Naive thymus-derived CD4-positive, alpha-beta T cell (primary cell): ENCODE measurements at places on chromosomes 5 and 9. TPM values are rescaled to one million over a fixed set of nuclear protein-coding genes. Genes with fewer than 3 reads are reported as not detected.

Gene TAF11L5
- not detected for total RNA-seq

Gene ORM2
- total RNA-seq, result not detected

Gene ARID3C
- total RNA-seq, result not detected

Gene C9orf152
- not detected for total RNA-seq

DNA sequence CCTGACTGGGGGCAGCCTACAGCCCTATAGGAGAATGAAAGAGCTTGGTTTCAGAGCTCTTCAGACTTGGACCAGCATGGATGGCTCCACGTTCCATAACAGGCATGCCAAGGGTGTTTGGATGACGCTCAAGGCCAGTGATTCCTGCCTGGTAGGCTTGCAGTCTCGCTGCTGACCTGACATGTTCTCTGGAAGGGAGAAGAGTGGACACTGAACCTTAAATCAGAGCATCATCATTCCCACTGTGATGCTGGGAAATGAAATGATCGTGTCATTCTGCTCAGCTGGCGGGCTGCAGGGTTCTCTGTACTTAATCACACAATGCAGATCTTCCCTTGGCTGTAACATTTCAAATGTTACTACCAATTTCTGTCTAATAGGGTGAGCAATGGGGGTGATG is 57.0 kb downstream of the CFAP90 start:
- no peaks in the 10 kb centered on the region for H3K36me3 ChIP-seq
- H3K4me1 ChIP-seq, result no peaks in the 10 kb centered on the region
- no peak overlapping the region for H3K27ac ChIP-seq

DNA sequence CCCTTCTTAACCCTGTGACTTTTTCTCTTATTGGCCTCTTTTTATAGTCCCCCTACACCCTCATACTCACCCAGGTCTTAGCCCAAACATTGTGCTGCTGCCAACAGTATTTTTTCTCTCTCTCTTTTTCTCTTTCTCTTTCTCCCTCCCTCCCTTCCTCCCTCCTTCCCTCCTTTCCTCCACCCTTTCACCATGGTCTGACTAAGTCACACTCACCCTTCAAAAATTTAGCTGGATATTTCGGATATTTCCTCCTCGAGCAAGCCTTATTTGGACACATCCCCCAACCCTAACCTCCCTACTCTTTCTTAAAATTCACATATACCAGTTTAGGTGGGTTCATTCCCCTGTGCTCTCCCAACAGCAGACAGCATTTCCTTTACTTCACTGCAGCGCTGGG is 64.7 kb downstream of the FGF1 start:
- DNase-seq, result no peak
- no peaks in the 10 kb centered on the region for H3K36me3 ChIP-seq

DNA sequence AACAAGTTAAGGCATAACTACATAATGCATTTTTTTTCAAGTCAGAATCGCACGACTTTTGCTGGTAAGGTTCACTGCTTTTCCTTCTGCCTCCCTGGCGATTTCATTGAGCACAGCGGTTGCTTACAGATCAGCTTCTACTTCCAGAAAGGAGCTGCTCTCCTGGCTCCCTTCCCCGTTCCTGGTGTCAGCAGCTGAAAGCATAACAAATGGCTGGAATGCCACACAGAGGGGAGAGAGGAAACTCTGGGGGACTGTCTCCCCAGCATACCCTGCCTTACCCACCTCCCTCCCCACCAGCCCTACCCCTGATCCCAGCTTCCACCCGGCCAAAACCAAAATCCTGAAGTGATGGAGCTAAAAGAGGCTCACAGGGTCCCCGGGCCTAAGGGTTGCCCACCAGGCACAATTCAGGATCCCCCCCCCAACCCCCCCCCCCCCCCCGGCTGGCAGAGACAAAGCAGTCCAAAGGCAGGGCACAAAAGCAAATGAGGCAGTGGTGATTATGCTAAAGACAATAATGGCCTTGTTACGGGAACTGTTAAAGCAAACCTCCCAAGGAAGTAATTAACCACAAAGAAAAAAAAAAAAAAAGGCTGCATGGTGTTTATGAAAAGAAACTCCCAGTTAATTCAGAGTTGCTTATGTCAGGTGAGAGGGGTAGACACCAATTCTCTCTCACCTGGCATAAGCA is 126.1 kb upstream of the WWC1 start:
- no peak overlapping the region for H3K4me3 ChIP-seq
- H3K27me3 ChIP-seq, result no peaks in the 10 kb centered on the region
- H3K36me3 ChIP-seq, result no peaks in the 10 kb centered on the region
- no peak for DNase-seq
- no peak overlapping the region for H3K27ac ChIP-seq

DNA sequence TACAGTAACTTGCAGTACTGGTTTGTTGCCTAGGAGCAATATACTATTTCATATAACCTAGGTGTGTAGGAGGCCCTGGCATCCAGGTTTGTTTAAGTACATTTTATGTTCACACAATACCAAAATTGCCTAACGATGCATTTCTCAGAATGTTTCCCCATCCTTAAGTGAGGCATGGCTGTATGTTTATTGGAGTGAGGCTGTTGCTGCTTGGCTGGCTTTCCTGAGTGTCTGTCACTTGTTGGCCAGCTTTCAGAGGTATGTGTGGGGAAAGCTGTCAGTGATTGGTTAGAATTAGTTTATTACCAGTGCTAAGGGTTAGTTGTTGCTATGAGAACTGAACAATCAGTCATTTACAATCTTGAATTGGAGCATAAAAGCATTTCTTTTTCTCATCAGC is 154.1 kb upstream of the CDH12 start:
- H3K36me3 ChIP-seq, result no peaks in the 10 kb centered on the region
- no peak overlapping the region for H3K27ac ChIP-seq
- H3K27me3 ChIP-seq, result no peaks in the 10 kb centered on the region
- H3K4me1 ChIP-seq, result no peaks in the 10 kb centered on the region

DNA sequence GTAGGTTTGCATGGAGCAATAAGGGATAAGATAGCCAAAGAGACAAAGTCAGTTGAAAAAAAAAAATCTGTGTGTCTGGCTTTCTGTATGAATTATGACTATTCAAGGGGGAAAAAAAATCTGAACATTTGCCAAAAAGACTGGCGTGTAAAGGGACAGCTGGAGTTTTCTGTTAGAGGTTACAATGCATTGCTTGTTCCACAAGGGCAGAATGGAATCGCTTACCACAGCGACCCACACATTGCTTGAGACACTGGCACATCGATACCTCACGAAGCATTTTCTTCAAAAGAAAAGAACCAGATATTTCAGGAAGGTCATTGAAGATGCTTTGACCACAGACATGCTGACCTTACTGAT is 327.8 kb downstream of the TMEM167A start:
- no peaks in the 10 kb centered on the region for H3K27me3 ChIP-seq
- no peak overlapping the region for H3K4me3 ChIP-seq
- H3K4me1 ChIP-seq, result peaks cover 17% of the 10 kb centered on the region
- no peak for DNase-seq
- H3K36me3 ChIP-seq, result no peaks in the 10 kb centered on the region

- no peaks in the 10 kb centered on the region for H3K4me1 ChIP-seq
- H3K27me3 ChIP-seq, result no peaks in the 10 kb centered on the region
- no peak for DNase-seq
- H3K36me3 ChIP-seq, result no peaks in the 10 kb centered on the region
These were observed 473.0 kb downstream of the TLR4 start for GRCh38 chr9:118177241-118177640.

DNA sequence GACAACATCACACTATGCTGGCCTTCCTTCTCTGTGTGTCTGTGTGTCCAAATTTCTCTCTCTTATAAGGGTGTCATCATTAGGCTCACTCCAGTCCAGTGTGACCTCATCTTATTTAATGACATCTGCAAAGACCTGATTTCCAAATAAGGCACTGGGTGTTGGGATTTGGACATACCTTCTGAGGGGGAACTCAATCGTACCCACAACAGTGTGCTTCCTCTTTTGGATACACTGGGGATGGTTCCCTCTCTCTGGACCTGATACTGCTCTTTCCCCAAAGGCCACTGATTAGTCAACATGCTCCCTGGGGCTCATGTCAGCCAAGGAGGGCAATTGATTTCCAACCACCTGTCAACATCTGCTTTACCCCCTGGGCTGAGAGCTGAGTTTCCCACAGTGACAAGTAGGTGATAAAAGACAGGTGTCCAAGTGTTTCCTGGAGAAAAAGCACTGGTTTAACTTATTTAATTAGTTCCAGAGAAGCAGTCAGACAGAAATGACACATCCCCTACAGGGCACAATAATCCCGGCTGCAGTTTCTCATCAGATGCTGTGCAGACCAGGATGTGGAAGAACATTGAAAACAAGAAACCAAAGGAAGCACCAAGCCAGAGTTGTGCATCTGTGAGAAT is 17.8 kb upstream of the CEP72 start:
- DNase-seq, result no peak
- H3K27ac ChIP-seq, result no peak overlapping the region
- no peaks in the 10 kb centered on the region for H3K36me3 ChIP-seq
- no peaks in the 10 kb centered on the region for H3K4me1 ChIP-seq
